GM12865 (cell line): ENCODE measurements at places on chromosomes 11 and 22.

DNA sequence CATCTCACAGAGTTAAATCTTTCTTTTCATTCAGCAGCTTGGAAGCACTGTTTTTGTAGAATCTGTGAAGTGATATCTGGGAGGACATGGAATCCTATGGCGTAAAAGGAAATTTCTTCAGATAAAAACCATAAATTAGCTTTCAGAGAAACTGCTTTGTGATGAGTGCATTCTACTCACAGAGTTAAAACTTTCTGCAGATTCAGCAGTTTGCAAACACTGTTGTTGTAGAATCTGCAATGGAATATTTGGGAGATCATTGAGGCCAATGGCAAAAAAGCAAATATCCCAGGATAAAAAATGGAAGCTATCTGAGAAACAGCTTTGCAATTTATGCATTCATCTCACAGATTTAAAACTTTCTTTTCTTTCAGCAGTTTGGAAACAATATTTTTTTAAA is 180.6 kb downstream of the OR4A47 start:
- DNase-seq, result no peak

- no peak for DNase-seq
Measured at GRCh38 chr11:44004452-44005062, 43.2 kb upstream of the ACCSL start.

GRCh38 chr22:45169591-45170466 is 6.1 kb downstream of the NUP50 start:
- no peak for DNase-seq

GRCh38 chr22:47018010-47018910 is 255.8 kb downstream of the TBC1D22A start:
- no peak for DNase-seq

GRCh38 chr11:129440028-129440713 is 64.5 kb downstream of the BARX2 start:
- no peak for DNase-seq

DNA sequence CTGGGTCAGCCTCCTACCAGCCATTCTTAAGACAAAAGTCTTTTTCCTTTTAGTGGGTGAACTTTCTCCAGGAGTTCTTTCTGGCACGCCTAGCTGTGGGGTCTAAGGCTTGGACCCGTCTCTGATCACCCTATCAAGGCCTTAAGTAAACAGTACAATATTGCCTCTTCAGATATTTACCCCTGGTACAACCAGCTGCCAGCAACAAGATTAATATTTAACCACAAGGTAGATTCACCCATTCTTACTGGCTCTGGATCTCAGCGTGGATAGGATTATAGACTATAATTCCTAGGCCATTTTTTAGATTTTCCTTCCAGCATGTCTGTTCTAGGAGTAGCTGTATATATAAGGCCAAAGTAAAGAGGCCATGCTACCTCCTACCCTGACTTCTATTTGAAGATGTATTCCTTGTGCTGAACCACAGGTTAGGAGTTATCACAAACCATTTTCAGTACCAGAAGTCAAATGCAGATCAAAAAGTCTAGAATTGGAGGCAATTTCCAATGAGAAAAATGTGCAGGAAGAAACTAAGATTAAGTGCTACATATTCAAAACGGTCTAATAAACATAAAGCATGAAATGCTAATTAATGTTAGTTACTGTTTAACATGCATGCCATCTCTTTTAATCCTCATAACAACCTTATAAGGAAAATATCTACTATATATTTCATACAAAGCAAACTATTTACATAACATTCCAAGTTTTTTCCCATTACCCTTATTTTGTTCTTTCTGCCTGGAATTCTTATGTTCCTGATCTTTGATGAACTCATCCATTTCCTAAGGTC is 110.0 kb upstream of the SYN3 start:
- no peak for DNase-seq

DNA sequence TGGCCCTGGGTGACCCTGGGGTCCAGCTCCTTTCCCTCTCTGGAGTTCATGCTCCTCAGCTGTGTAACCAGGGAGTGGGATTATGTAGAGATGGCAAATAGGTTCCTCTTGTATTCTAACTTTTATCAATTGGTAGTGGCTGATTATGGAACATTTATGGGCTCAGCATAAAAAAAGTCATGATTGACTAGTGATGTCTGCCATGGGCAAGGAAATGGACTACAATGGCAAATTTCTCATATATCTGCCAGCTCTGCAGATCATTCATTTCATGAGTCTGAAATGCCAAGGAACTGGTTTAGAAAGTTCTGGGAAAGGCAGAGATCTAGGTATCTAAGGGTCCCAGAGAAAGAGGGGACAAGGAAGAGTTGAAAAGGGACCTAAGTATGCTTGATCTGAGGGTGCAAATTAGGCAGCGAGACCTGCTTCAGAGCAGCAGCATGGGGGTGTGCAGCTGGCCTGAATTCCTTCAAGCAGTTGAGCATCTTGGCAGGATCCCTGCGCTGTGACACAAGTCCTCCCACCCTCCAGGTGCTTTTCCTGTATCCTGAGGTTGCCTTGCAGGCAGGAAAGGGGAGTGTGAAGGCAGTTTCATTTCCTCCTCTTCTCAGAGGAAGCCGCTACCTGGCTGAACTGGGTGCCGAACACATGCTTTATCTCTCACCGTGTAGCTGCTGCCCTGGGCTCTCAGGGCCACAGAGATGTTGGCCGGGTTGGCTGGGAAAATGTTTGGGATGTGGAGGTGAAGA is 10.4 kb downstream of the SLC15A3 start:
- DNase-seq, result no peak

GRCh38 chr11:2697866-2698265 is 1.9 kb downstream of the KCNQ1OT1 start:
- no peak for DNase-seq

DNA sequence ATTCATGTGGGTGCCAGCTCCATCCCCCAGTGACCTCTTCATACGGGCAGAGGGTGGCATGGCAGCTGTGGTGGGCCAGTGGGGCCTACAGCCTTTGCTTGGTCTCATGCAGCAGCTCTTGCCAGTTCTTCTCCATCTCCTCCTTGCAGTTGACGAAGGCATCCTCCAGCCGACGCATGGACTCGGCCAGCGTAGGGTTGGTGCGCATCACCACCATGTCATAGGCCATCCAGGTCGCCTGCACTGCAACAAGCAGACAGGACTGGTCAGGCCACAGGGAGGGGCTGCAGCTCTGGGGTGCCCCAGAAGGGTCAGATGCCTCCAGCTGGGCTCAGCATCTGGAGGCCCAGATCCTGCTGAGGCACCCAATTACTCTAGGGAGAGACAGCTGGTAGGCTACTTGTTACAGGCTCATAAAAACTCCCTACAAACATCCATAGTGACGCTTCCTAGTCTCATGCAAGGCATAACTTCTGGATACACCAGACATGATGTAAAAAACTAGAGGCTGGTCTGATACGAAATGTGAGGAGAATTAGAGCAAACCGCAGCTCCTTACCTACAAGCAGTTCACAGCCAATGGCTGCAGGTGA is 5.6 kb downstream of the KLHDC7B start:
- no peak for DNase-seq

DNA sequence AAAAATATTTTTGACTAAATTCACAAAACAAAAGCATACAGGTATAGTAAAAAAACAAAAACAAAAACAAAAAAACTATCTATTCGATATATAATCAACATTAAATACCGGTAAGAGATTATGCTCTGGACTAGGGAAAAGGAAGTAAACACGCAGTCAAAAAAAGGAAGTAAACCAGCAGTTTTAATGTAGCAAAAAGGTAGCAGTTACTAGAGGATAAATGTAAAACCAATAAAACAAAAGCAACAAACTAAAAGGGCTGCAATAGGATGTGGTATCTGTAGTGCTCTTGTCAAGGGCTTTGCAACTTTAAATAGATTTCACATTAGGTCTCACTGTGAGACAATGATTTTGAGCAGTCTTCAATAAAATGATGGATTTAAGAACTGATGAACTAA is 2.4 kb downstream of the TRIM22 start:
- no peak for DNase-seq
